ENCODE measurements at places on chromosomes 16 and 17.

- no peak for DNase-seq
These were observed 43.9 kb upstream of the CCNF start for GRCh38 chr16:2385190-2385836.

GRCh38 chr17:64073771-64074703, 53.6 kb upstream of the ICAM2 start:
- DNase-seq = no peak

DNA sequence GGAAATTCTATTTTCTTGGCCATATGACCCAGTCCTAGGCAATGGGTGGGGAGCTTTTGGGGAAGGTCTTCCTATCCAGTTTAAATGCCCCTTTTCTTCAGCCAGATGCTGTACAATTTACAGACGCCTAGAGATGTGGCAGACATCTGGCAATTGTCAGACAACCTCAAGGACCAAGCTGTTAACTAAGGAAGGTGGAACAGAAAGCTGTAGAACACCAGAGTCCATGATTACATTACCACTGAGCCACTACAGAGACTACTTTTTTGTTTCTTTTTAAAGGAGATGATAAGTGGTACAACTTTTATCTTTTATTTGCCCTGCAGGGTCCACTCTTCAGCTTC, 21.1 kb upstream of the CORO6 start:
- DNase-seq = no peak

DNA sequence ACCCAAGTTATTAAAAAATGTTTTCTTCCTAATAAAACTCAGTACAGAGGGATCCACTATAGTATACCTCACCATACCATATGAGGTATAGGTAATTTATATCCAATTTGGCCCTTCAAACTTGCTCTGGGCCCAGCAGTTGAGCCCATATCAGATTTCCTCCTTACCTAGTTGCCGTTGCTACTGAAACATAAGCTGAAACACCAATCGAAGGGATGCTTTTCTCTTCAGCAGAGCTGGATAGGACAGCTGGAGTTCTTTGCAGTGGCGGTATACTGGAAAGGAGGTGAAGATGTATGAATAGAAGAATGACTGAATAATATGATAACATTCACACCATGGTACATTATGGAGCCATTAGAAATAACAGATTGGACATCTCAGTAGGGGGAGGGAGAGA, 42.7 kb downstream of the TNRC6C start:
- no peak for DNase-seq

GRCh38 chr17:73283841-73284282, 22.2 kb upstream of the CPSF4L start:
- DNase-seq = no peak

- DNase-seq = no peak
These were observed 20.7 kb downstream of the BANP start for GRCh38 chr16:87971933-87972332.

- DNase-seq = peak; percentile 48
These were observed 765 bp downstream of the MYO18A start for GRCh38 chr17:29179232-29180033.

GRCh38 chr16:72266836-72267235, 94.9 kb upstream of the PMFBP1 start:
- no peak for DNase-seq

GRCh38 chr17:81066771-81067315, 31.9 kb downstream of the BAIAP2 start:
- DNase-seq = no peak

- DNase-seq = no peak
These were observed 19.8 kb downstream of the MAP2K4 start for GRCh38 chr17:12040478-12040877.

GRCh38 chr16:56352351-56353053, 72.8 kb downstream of the AMFR start:
- no peak for DNase-seq

DNA sequence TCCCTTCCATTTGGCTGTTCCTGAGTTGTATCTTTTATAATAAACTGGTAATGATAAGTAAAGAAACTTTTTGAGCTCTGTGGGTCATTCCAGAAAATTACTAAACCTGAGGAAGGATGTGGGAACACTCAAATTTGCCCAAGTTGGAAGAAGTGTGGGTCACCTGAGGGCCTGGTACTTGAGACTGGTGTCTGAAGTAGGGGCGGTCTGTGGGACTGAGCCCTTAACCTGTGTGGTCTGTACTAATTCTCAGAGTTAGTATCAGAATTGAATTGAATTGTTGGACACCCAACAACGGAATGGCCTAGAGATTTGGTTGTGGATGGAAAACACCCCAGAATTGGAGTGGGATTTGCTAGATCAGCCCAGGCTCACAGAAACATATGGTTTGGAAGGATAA, 43.1 kb downstream of the IKZF3 start:
- no peak for DNase-seq

DNA sequence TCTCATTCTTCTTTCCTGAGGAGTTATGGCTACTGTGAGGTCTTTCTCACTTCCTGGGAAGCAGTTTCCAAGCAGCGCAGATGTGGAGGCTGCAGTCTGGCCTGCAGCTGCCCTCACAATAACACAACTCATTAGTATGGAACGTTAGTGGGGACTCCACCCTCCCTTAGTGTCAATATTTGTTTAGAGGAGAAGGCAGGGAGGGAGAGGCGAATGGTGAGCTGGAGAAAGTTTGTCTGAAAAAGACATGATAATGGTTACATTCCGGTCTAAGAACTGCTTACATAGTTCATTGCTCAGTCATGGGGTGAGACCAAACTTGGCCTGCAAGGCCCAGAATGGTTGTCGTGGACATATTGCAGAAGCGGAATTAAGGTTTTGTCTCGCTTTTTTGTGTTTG, 170.2 kb downstream of the HS3ST3B1 start:
- no peak for DNase-seq

GRCh38 chr17:77959126-77959925, 823 bp downstream of the TNRC6C start:
- DNase-seq = no peak

DNA sequence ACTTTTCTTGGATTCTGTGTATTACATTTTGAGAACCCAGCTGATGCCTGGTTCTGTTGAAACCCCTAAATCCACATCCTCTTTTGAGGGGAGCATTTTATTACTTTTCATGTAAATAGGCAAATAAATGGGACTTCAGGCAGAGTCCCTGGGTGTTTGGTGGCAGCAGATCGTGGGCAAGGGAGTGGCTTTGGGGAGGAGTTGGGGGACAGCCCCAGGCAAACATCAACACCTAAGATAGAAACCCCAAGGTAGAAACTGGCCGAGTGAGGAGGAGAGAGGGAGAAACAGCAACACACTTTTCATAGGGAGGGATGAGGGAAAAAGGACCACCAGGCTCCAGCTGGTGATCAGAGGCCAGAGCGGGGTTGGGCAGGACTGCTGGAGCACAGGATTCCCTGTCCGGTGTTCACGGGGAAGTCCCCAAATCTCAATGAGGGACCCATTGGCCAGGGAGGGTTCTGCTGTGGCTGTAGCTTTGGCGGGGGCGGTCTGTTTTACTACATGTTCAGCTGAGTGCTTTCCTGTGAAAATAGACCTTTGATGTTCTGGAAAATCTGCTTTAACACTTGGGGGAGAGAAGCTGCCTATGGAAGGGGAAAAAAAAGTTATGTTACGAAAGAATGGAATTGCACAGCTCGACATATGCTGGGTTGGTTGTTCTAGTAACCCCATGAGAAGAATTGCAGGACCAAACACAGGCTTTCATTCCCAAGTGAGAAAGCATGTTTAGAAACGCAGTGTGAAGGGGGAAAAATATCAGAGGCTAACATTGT, 46.6 kb downstream of the MSI2 start:
- DNase-seq = no peak

DNA sequence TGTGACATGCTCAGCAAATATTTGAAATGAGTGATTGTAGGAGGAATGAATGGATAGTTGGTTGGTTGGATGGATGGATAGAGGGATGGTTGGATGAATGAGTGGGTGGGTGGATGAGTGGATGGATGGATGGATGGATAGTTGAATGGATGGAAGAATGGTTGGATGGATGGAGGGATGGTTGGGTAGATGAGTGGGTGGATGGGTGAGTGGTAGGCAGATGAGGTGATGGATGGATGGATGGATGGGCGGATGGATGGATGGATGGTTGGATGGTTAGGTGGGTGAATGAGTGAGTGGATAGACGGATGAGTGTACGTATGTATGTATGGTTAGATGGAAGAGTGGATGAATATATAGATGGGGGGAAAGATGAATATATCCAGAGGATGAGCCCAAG, 137.7 kb downstream of the RBFOX1 start:
- DNase-seq = no peak

DNA sequence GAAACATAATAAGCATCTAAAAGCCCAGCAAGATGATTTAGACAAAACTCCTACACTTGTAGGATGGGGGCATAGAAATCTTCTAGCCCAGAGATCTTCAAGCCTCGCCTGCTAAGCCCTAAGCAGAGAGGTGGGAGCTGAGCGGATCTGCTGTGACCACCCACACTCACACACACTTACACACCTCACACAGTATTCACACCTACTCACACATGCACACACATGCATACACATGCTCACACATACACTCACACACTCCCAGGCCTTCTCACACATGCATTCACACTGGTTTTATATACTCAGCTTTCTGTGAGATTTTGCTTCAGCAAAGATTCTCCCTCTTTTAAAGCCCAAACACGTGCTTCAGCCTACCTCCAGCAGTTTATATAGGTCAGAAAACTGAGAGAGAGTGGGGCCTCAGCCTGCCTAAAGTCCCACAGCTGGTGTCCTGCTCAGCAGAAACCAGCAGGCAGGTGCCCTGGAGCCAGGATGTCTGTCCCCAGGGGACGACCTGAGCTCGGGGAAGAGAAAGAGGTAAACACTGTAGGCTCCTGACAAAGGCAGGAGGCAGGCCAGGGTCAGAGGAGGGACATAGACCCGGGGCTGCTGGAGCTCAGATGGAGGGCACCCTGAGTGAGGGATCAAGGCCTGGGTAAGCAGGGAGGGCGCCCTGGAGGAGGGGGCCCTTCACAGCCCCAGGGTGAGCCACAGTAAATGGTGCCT, 12.0 kb upstream of the KRT19 start:
- DNase-seq = no peak

DNA sequence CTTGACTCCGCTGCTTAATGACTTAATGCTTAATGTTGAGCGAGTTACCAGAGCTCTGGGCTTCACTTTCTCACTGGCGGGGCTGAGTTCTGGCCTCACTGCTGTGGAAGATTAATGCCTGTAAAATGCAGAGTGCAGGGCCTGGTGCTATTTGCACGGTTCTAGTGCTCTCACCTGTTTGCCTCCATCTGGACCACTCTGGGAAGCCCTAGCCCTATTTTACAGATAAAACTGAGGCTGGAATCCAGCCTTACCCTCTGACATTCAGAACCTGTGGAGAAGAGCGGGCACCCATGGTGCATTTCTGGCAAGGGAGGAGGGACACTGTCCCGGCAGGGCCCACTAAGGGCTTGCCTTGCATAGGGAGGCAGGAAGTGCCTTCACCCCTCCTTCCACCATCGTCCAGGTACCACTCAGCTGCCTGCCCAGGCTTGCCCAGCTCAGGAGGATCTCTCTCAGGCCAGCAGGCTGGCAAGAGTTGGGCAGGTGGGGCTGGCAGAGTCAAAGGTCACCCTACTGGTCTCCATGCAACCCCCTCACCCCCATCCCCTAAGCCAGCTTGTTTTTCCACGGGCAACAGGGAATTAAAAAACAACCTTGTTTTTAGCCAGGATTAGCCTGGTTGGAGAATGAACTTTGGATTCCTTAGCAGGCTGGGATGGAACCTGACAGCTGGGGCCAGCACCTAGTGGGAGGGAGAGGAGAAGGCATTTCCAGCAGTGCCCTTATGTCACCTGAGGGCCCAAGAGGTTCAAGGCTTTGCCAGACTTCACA, 4.1 kb upstream of the UBALD1 start:
- DNase-seq = no peak

GRCh38 chr16:15948532-15949209, 745 bp upstream of the ABCC1 start:
- DNase-seq = no peak

GRCh38 chr17:70278844-70279462, 109.6 kb downstream of the KCNJ2 start:
- no peak for DNase-seq

- DNase-seq = no peak
These were observed 60.1 kb downstream of the AIPL1 start for GRCh38 chr17:6374761-6375312.

GRCh38 chr17:83174362-83175118, 95.1 kb downstream of the METRNL start:
- no peak for DNase-seq

- peak; percentile 12 for DNase-seq
These were observed 9.4 kb upstream of the FASN start for GRCh38 chr17:82107341-82107860.

GRCh38 chr17:32596206-32596605, 109.4 kb downstream of the CDK5R1 start:
- no peak for DNase-seq

DNA sequence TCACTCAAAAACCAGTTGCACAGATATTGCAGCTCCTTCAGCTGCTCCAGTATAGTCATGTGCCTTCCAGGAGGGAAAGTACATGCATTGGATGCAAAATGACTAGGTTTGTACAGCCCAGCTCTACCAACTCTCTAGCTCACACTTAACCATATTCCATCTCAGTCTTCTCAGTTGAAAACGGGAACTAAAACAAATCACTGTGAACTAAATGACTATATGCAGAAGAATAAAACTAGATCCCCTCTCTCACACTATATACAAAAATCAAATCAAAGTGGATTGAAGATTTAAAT, 24.9 kb downstream of the DCUN1D3 start:
- no peak for DNase-seq

DNA sequence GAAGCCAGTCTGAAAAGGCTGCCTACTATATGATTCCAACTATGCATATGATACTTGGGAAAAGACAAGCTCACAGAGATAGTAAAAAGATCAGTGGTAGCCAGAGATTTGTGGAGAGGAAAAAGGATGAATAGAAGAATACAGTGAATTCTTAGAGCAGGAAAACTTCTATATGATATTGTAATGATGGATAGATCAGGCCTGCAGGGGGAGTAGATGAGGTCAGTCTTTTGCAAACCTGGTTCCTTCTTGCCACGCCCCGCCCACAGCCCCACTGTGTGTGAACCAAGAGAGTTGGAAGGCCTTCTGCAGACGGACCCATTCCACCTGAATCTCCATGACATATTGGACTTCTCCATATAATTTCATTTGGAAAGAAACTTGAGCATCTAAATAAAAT, 761 bp upstream of the CCL8 start:
- no peak for DNase-seq

GRCh38 chr17:46851029-46851741, at the start of gene WNT9B:
TSS of gene WNT9B (plus strand) at chr17:46851583. CDS start at chr17:46851639, 56 bp downstream.
- DNase-seq = no peak

DNA sequence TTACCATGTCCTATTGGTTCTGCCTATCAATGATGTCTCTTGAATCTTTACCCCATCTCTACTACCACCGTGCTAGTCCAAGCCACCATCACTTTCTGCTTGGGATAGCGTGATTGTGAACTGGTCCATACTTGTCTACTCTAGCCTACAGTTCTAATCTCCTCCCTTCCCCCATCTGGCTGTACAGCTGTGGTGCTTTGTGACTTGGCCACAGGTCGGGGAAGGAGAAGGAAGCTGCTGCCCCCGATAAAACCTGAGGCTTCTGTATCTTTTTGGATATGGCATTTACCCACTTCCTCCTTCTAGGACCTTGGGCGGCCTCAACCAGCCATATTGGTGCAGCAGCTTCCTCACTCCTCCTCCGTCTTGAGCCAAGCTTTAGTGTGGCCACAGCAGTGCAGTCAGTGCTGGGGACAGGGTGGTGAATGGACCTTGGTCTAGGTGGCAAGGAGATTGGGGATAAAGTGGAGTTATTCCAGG, 314 bp upstream of the ITGA2B start:
- no peak for DNase-seq
